ENCODE measurements at places on chromosomes 7 and 10.
A peak's percentile ranks its signal among the peaks of the same experiment; 100 is the strongest.

DNA sequence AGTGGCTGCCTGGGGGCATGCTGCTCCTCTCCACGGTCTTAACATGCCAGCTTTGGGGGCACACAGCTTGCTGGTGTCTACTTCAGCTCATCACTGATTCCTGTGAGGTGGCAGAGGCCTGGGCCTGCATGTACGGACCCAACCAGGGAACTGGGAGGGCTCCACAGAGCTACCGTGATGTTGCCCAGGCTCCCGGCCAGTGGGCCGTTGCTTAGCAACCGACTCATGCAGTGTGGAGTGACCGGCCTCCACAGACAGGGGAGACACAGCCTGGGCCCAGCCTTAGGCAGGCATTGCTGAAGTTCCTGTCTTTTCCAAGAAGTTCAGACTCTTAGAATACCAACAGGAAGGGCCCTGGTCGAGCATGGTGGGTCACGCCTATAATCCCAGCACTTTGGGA is 25.8 kb upstream of the SH2B2 start:
- ATAC-seq = no peak

DNA sequence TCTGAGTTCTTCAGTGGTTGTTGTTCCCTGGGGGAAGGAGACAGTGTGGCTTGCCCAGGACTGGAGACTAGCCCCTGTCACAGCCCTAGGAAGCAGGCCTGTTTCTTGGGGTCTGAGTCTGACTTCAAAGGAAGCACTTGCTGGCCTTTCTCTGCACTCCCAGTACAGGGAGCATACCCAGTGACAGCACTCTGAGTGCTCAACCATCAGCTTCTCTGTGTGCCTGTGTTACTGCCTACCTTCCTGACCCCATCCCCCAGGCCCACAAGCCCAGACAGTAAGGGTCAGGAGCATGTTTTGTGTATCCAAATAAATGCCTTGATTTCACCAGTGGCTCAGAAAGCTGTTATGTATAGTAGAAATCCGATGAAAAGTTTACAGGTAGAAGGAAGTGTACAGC is 48.9 kb downstream of the OGDH start:
- ATAC-seq = no peak

DNA sequence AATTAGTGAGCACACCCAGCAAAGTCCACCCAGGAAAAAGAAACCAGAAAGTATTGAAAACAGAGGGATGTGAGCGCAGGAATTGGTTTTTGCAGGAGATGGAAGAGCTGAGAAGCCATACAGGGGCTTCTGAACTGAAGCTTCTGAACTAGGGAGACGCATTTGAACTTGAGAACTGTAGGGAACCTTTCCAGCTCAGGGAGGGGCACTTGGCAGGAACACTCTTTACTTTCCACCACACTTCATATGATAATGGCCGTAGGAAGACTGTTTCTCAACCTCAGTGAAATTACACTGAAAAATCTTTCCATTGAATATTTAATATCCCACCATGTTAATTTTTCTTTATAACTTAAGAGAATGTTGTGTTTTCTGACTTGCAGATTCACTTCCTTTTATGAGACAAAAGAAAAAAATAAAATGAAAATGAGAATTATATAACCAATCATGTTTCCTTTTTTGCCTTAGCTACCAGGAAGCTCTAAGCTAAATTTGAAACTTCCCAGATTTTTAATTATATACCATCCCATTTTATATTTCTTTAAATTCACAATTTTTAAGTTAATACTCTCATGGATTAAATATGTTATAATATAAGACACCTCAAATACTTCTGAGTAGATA is 98.3 kb upstream of the TCF7L2 start:
- ATAC-seq = no peak

DNA sequence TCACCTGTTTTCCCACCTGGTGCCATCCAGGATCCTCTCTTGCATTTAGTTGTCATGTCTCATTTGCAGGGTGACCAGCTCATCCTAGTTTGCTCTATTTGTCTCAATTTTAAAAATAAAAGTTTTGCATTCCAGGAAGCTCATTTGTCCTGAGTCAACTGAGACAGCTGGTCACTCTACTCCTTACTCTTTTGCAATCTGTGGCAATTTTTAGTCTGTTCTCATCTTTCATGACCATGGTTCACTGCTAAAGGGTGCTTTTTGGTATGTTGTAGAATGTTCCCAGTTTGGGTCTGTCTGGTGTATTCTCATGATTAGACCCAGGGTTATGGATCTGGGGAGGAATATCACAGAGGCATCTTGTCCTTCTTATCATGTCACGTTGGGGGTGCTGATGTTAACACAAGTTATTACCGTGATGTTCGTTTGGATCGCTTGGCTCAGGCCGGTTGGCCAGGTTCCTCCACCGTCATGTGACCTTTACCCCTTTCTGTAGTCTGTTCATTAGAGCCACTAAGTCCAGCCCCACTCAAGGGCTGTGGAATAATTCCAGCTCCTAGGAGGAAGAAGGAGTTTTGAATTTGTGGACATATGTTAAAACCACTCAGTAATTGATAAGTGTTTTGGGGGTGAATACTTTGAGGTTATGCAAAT is 103.3 kb upstream of the IGFBP3 start:
- no peak for ATAC-seq

DNA sequence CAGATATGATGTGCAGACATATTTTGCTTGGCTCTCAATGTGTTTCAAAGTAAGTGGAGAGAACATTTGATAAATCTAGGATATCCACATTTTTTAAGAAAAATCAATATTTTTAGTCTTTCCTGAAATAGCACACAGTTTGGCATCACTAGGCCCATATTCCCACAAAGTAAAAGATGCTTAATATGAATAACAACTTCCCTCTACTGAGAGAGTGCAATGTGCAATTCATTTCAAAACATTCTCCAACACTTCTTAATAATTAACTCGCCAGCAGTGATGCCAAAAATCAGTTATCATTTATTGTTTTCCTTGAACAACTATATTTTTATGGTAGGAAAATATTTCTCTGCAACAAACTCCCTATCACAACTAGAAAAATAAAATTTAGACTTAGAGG is 800.2 kb upstream of the MBL2 start:
- ATAC-seq = no peak

GRCh38 chr7:137681657-137682562 is 164.9 kb downstream of the DGKI start:
- peak; percentile 80 for ATAC-seq

DNA sequence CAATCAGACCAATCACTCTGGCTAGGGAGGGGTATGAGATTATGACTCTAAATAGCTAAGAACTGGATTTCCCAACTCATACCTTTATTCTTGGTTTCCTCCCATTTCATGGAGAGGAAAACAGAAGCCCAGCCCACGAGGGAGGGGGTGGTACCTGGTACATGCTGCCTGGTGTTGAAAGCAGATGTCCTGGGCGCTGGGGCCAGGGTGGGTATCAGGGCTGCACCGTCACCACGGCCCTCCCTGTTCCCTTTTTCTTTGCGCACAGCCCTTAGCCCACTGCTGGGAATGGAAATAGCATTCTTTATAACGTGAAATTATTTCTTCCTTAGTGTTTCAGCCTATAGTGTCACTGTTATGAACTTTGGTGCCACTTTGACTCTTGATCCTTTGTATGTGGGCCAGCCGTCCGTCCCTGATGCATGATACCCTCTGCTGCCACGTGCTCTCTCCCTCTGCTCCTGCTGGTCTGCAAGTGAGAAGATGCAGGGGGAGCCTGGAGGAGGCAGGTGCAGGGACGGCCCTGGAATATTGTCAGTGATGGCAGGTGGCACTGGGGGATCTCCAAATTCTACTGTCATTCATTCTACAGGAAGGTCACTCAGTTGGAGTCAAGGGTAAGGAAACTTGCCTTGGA is 158.5 kb downstream of the CDH23 start:
- no peak for ATAC-seq

DNA sequence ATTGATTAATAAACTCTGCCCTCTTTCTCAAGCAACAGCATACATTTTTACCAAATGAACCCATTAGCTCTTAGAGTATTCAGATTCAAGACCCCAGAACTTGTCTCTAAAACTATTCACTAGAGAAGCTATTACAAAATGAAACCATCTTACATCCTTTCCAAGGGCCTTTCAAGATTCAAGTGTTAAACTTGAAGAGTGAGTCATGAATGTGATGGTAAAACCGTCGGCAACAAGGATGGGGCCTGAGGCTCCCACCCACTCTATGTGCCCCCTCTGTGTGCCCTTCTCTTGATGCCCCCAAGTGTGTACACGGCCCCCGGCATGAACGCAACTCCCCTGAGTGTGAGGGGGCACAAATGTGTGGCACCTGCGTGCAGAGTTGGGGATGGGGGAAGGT is 46.4 kb downstream of the SFMBT2 start:
- ATAC-seq = no peak

DNA sequence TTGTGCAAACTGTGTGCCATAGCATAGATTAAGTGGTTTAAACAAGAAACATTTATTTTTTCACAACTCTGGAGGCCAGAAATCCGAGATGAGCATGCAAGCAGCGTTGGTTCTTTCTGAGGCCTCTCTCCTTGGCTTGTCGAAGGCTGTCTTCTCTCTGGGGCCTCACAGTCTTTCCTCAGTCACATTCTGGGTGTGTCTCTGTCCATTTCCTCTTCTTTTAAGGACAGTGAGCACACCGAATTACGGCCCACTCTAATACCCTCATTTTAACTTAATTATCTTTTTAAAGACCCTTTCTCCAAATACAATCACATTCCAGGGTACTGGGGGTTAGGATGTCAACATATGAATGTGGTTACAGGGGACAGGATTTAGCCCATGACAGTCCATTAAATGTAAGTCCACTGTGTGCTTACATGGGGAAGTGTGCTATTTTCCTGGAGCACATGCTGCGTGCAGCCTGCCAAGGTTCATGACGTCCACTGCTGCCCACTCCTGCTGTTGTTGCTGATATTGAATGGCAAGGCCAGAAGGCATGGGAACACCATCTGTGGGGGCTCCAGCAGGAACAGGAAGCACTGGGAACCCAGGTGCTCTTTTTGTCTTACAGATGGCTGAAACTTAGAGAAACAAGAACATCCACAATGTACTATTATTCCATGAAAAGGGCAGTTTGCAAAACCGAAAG is 365.5 kb downstream of the GALNT17 start:
- peak; percentile 50 for ATAC-seq

DNA sequence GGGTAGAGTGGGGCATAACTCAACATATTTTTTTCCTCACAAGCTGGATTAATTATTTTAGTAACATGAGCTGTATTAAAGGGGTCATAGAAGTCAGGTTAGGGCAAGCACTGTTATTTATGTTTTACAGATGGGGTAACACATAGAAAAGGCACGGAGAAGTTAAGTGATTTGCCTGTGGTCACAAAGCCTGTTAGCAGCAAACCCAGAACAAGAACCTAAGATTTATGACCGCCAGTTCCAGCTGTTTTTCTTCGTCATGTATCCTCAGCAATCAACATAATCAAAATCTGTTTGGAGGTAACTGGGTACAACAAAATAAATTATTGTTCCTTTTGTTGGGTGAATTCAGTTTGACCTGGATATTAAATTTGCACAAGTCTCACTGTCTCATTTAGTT is 57.2 kb upstream of the BET1 start:
- ATAC-seq = no peak

DNA sequence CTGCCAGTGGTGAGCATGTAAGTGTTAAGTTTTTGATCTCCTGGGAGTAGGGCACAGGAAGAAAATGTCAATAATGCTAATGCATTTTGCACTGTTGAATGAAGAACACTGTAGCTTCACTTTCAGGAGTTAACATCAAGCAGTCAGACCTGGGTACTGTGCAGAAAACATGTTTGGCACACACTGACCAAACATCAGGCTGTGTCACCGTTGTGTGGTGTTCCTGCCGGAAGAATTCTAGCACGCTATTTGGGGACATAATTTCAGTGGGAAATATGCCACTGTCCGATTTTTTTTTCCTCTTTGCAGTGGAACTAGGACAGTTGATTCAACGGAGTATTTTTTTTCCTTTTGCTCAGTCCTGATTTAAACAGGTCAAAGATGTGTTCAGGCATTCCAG is 24.4 kb upstream of the ABCB5 start:
- no peak for ATAC-seq

- no peak for ATAC-seq
Observed at GRCh38 chr10:128866551-128866950, 600.5 kb upstream of the MGMT start.

DNA sequence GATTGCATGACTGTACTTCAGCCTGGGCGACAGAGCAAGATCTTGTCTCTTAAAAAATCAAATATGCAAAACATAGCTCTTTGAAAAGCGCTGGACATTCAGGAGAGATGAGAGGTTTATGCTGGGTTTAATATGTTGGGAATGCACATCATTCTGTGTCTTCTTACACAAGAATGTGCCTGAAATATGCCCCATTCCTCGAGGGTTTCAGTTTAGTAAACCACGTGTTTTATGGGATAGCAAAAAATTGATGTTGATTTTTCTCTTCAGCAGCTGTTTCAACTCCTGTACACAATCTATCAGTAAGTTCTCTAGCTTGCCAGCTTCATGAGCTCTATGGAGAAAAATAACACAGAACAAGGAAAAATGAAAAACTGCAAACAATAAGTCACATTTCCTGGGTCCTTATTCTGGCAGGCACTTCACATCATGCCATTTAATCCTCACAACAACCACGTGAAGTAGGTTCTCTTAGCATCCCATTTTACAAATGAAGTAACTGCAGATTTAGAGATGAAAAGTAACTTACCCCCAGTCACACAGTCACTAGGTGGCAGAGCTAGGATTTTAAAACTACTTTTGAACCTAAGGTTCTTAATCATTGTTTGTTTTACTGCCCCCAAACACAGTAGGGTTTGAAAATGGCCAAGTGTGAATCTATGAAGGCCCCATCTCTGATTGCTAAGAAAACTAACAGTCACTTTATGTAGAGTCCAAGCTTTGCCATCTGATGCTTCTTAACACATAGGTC is 423.6 kb downstream of the PHTF2 start:
- ATAC-seq = no peak

DNA sequence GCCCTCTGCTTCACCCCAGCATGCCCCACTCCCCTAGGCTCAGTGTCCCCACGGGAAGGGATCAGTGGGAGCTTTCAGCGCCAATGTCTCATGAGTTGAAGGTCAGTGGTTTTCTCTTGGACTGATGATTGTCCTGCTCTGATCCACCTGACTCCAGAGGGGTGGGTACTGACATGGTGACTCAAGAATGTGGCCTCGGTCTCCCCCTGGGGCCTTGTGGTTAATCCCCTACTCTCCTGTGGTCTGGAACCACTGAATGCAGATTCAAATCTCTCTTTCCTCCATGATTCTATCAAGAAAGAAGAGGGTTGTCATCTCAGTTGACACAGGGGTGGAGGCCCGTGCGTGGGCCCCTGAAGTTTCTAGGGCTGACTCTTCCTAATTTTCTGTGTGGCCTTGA is 176.9 kb downstream of the RPS24 start:
- no peak for ATAC-seq

Data from gastroesophageal sphincter (tissue), 4 donors.